Activated CD4-positive, alpha-beta T cell treated with anti-CD3 and anti-CD28 coated beads, Interleukin-2, amount 50 U/mL, for 16 hours (primary cell): ENCODE measurements at places on chromosomes 6 and 20.

- no peak for DNase-seq
These were observed 15.7 kb upstream of the QKI start for GRCh38 chr6:163398815-163399214.

DNA sequence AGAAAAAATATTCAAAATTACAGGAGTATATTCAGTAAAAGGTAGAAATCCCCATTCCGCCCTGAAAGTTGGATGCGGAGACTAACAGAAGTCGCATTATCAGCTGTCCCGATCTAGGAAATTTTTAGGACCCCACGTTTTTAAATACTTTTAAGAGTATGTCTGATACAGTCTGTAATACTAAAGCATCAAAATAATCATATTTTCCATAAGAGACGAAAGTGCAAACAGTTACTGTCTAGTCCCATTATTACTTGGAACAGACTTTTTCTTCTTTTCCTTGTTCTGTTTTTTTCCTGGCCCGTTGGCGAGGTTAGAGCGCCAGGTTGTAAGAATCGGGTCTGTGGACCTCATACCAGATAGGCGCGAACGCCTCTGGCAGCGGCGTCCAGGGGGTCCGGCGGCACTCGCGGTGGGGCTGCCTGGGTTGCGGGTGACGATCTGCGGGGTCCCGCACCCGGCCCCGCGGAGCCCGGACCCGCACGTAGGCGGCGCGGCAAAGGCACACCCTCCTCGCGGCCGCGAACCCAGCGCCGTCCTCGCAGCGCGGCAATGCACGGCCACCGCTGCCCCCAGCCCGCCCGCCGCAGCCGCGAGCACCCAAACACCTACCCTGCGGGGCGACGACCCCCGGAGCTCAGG, 460 bp downstream of the PLAGL1 start:
- no peak for DNase-seq

DNA sequence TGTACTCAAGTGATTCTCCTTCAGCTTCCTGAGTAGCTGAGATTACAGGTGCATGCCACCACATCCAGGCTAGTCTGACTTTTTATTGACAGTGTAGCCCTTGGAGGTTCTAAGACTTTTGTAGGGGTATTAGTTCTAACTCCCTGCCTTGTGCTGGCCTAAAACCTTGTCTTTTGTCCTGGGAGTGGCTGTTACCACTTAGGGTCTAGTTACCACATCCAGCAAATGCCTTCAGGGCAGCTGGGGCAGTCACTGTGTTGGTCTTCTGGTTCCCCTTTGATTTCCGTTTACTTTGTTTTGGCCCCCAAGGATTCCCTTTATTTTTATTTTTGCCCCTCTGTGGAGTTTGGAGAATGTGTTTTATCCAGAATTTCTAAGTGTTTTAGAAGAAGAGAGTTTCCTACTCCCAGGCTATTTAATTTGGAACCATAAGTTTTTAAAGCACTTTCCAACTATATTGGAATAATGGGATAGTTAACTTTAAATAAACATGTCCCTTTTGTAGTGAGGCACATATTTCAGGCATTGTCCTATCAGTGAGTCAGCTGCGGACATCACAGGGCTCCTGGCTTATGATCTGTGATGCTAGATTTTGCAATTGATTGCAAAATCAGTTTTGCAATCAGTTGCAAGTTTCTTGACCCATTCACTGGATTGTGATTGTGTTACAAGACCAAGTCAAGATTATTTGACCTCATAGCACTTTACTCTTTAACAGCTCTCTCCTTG, 25.0 kb downstream of the IL22RA2 start:
- no peak for DNase-seq

DNA sequence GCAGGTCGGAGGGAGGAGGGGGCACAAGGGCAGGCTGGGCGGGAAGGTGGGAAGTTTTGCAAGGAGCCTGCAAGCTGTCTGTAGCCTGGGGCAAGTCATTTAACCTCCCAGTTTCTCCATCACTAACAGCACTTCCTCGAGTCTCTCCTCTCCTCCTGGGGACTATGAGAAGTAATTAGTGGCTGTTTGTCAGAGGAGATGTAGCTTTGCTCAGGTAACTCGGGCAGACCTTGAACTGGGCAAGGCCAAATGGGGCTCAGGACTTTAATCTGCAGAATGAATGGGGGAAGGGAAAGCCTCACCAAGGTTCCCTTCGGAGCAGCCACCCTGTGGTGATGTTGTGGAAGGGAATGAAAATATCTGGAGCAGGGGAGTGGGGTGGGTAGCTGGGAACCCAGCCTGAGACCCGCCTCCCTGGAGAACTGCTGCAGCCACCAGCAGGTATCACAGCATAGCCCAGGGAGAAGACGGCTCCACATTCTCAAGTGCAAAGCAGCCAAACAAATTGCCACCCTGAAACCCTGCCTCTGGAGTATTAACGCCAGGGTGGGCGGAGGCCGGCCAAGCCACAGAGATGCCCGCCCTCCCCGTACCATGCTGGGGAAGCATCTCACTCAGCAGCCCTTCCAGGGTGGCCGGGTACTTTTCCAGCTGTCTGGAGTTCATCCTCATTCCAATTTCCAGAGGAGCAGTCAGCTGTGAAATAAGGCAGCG, 6.1 kb upstream of the LEMD2 start:
- no peak for DNase-seq

GRCh38 chr6:130240232-130240631, 17.5 kb upstream of the SAMD3 start:
- DNase-seq: no peak

DNA sequence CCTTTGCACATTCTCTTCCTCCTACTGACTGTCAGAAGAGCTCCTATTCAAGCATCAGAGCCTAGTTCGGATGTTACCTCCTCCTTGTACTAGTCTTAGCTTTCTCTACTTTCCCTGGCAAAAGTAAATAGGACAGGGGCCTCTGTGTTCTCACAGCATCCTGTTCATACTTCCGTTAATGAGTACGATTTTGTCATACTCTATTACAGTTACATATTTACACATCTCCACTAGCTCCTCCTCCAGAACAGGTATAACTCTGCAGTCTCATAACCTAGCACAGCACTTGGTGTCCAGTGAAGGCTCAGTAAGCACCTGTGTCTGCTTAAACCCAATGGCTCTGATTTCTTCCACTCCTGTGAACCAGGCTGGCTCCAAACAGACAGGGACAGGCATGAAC, 7.0 kb downstream of the ELMO2 start:
- DNase-seq: no peak

- peak; percentile 84 for DNase-seq
These were observed 36.2 kb downstream of the GNAS start for GRCh38 chr20:58888521-58889333.

GRCh38 chr6:10513544-10513943, 7.6 kb upstream of the GCNT2 start:
- no peak for DNase-seq

DNA sequence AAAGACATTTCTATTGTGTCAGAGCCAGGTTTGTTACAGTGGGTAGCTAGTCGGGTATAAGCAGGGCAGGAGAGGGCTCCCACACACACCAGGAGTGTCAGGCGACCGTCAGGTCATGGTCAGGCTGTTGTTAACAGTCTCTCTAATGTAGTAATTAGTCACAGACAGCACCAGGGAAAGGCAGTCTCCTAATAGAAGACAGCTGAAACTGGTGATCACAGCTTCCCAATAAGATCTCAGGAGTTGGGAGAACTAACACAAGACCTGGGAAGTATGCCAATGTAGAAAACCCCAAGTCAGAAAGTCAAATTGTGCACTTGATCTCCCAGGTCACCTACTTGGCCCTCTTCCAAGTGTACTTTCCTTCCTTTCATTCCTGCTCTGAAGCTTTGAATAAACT, 53.0 kb upstream of the GPR6 start:
- DNase-seq: no peak

DNA sequence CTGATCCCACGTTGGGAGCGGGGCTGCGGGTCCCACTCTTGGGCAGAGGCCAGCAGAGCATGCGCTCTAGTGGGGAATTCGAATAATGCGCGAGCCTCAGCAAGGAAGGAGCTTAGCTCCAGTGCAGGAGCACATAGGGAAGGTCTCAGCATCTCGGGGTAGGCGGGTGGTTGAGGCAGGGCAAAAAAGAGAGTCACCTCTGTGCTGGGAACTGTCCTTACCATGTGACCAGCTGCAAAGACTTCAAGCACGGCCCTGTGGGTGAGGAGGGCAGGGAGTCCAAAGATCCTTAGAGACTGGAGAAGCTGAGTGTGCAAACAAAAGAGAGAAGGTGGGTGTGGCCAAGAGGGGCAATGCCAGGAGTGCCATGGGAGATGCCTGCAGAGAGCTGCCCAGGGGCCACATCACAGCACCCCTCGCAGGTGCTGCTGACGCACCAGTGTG, 79.2 kb upstream of the CD93 start:
- no peak for DNase-seq

- DNase-seq: no peak
These were observed 114.7 kb upstream of the SPTLC3 start for GRCh38 chr20:12894089-12894488.

DNA sequence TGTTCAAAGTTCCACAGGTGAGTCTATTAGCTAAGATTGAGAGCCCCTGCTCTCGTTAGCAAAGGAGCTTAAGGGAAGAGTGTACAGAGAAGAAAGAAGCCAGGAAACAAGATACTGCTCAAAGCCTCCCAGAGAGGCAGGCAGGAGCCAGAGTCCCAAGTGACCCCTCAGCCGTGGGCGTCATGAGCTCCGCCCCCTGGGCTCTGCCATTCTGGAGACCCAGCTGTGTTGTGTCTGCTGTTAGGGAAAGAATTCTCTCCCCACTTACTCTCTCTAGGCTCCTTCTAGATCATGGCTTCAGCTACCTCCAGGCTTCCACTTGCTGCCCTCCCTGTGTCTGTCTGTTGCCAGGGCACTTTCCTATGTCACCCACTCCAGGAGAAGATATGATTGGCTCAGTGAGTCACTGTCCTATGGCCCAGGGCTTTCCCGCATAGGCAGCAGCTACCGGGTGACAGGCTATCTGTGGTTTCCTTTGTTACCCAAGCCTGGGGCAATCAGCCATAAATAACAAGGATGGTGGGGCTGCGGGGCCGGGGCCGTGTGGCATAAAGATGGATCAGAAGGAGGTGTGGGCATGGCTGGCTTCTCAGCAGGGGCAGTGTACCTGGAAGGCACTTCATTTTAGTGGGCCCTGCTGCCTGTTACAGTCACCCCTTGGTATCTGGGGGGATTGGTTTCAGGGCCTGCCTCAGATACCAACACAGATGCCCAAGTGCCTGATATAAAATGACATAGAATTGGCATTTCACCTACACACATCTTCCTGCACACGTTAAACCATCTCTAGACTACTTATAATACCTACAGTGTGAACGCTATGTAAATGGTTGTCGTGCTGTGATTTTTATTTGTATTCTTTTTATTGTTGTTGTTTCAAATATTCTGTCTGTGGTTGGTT, 118.9 kb downstream of the ARMC2 start:
- peak; percentile 31 for DNase-seq

- no peak for DNase-seq
These were observed 32.4 kb downstream of the OR5V1 start for GRCh38 chr6:29336269-29336668.

DNA sequence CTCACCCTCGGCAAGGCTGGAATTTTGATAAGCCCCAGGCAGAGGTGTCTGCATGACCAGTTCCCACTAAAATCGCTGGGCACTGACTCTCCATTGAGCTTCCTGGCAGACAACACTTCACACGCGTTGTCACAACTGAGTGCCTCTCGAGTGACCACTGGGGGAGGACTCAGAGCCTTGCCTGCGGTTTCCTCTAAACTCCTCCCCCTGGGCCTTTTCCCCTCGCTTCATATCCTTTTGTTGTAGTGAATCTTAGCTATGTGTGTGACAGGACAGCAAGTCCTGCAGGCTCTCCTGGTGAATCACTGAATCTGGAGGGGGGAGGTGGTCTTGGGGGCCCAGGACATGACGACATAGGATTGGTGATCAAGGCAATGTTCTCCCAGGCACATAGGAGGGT, 670.8 kb downstream of the PRKN start:
- no peak for DNase-seq

GRCh38 chr6:42326248-42326647, 108.6 kb upstream of the MRPS10 start:
- no peak for DNase-seq

- DNase-seq: peak; percentile 76
These were observed 32.8 kb downstream of the GFOD1 start for GRCh38 chr6:13454286-13455221.

DNA sequence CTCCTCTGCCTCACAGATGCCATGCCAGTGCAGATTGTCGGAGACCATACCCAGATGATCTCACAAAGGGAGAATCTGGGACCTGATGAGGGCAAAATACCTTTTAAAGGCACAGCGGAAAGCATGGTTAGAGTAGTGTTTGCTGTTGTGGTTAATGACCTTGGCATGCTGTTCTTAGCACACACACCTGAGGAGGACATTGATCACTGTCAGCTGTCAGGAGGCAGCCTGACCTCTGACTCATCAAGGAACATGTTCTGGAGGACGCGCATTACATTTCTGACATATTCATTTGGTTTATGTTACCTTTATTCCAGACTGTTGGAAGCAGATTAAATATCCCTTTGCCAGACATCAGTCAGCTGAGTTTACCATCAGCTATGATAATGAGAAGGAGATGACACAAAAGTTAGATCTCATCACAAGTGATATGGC, 57.1 kb downstream of the GOPC start:
- DNase-seq: no peak

- no peak for DNase-seq
These were observed 134.1 kb downstream of the ELOVL4 start for GRCh38 chr6:79813143-79813850.

- DNase-seq: no peak
These were observed 327.3 kb upstream of the HSF2 start for GRCh38 chr6:122072014-122072647.

- DNase-seq: no peak
These were observed 48.6 kb downstream of the BFSP1 start for GRCh38 chr20:17482536-17482935.

- DNase-seq: no peak
These were observed 800.1 kb downstream of the TFAP2A start for GRCh38 chr6:9614778-9615177.

GRCh38 chr6:122853259-122853995, 64.4 kb downstream of the SMPDL3A start:
- DNase-seq: no peak

DNA sequence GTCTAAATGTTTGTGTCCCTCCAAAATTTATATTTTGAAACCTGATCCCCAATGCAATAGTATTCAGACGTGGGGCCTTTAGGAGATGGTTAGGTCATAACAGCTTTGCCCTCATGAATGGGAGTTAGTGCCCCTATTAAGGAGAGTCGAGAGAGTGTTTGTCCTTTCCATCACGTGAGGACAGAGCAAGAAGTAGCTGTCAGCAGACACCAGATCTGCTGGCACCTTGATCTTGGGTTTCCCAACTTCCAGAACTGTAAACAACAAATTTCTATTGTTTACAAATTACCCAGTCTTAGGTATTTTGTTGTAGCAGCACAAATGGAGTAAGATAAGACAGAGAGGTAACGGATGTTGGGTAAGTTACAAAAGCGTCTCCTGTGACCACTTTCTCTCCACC, 46.6 kb downstream of the FAM50B start:
- no peak for DNase-seq

DNA sequence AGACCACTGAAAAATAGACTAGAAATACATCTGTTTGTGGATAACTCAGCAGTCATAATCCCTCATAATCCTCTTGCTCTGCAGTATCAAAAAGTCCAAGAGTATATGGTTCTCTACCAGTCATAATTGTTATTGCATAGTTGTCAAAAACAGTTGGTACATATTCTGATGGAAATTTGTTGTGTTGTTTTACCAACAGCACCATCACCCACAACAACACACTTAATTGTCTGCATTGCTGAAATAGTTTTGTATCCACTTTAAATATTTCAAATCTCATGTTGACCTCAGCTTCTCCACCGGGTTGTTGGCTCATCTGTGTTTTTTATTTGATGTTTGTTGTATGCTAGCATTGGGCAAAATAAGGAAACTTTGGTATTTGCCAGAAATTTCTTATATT, 39.4 kb downstream of the ITCH start:
- no peak for DNase-seq
